NCI-H82 (cell line): ENCODE measurements at places on chromosomes 11 and 22.

- no peak for DNase-seq
These were observed 1.6 kb downstream of the TRIM29 start for GRCh38 chr11:120136356-120136755.

DNA sequence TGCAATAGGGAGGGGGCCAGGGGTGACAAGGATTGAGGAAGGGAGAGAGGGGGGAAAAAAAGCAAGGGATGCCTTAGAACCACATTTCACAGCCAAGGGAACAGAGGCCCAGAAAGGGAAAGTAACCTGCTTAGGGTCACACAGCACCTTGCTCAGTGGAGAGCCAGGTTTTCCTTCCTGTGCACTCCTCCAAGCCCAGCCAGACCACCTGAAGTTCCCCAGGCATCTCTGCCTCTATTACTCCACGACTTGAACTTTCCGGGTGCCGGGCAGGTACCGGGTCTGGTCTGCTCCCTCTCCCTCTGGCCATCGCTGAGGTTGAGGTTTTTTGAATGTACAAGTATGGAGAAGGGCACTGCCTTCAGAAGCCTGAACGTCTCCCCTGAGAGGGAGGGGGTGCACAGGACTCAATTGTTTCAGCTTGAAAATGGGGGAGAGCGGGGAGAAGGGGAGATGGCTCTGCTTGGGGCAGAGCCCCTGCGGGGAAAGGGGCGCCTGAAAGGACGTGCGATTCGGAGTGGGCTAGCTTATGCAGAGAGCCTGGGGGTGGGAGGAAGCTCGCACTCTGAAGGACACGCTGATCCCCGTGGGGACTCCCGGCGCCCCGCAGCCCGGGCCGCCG is 516 bp upstream of the SERPINH1 start:
- no peak for DNase-seq

- DNase-seq: peak; percentile 3
These were observed 217.2 kb upstream of the NCAM1 start for GRCh38 chr11:112744041-112744440.

- no peak for DNase-seq
These were observed 7.5 kb upstream of the SOX10 start for GRCh38 chr22:37991731-37992442.

DNA sequence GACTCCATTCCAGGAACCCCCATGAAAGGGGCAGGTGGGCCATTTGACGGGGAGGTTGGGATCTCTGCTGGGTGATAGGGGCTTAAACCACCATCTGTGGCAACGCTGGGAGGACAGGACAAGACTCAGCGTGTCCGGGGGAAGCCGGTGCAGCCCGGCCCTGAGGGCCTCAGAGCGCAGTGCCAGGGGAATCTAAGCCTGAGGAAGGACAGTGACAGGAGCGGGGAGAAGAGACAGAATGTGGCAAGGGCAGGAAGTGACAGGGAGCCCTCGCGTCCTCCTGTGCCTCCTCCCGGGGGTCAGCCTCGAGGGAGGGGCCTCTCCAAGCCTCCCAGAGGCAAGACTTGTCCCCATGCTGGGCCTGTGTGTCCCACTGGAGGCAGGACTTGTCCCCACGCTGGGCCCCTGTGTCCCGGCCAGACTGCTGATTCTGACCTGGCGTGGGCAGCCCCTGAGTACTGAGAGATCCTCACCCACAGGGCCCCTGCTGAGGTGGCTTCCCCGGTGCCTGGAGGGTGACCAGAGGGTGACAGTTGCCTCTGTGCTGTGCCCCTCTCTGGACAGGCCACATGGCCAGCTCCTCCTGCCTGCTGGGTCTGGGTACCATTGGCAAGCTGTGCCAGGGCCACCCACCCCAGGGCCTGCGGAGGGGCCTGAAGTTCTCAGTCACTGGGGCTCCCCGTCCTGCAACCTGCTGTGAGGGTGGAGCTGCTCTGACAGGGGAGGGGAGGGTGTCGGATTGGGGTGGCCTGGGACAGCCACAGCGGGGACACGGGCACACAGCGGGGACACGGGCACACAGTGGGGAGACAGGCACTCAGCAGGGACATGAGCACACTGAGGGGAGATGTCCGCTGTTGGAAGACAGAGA is 676.2 kb downstream of the BRD1 start:
- no peak for DNase-seq

GRCh38 chr11:44243595-44244343 is 66.2 kb downstream of the ALX4 start:
- DNase-seq: no peak

DNA sequence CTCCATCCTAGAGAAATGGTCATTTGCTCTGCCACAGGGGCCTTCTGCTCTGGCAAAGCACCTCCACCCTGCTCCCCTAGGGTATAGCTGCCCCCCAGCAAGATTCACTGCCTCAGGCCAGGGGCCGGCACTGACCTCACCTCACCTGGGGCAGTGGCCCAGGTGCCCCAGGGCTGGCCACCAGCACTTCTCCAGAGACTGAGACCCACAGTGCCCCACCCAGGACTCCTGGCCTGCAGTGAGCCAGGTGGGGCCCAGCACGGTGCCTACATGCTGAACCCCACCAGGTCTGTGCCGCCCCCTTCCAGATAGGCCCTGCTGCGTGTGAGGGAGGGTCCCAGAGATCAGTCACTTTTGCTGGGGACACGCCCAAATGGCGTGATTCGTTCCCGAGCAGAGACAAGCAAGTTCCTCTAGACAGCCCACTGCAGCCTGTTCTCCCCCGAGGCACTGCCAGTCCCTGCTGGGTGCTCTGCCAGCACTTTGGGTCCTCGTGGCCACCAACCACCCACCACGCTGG is 10.8 kb downstream of the GNB1L start:
- DNase-seq: no peak

DNA sequence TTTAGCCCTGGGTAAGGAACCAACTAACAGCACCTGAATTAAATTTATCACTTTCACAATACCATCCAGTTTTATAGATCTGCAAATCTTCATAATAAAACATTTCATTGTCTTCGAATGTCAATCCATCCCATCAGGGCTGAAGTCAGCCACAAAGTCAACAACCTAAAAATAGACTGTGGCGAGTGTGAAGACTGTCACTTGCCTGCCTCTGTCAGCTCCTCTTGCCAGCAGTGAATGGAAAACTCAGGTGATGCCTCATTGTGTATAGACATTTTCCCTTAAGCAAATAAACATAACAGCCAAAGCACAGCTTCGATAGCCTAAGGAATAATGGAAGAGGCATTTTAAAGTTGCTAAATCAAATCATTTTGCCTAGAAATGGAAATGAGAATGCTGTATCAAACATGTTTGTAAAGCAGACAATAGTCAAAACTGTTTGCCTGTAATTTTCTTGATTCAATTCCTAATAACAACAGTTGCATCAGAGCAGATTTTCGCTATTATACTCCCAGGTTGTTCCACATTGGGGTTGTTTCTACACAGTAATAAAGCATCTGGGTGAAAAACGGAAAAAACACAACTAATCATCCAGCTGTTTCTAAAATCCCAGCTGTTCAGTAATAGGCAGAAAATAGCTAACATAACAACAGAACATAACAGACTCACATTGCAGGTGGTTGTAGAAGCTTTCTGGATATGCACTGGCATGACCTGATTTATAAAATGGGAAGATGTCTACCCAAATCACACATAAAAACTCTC is 15.7 kb downstream of the KCNA4 start:
- no peak for DNase-seq

GRCh38 chr11:35622070-35622469 is 3.8 kb downstream of the FJX1 start:
- no peak for DNase-seq

DNA sequence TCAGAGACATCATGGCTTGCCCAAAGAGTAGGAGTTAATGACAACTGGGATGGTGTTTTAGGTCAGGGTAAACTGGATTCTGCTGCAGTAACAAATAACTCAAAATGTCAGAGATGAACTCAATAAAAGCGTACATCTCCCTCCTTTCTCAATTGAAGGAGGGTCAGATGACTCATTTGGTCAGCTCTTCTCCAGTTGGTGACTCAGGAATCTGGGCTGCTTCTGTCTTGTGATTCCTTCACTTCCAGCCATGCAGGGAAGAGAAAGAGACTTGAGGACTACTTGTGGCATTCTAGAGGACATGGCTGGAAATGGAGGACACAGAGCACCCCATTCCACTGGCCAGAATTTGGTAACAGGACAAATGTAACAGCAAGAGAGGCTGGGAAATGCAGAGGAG is 3.2 kb upstream of the SYT13 start:
- DNase-seq: no peak

GRCh38 chr11:67482827-67483798 is at the start of gene AIP:
AIP (plus strand) TSS chr11:67483026; CDS start chr11:67483159, 133 bp downstream.
- DNase-seq: peak; percentile 97

DNA sequence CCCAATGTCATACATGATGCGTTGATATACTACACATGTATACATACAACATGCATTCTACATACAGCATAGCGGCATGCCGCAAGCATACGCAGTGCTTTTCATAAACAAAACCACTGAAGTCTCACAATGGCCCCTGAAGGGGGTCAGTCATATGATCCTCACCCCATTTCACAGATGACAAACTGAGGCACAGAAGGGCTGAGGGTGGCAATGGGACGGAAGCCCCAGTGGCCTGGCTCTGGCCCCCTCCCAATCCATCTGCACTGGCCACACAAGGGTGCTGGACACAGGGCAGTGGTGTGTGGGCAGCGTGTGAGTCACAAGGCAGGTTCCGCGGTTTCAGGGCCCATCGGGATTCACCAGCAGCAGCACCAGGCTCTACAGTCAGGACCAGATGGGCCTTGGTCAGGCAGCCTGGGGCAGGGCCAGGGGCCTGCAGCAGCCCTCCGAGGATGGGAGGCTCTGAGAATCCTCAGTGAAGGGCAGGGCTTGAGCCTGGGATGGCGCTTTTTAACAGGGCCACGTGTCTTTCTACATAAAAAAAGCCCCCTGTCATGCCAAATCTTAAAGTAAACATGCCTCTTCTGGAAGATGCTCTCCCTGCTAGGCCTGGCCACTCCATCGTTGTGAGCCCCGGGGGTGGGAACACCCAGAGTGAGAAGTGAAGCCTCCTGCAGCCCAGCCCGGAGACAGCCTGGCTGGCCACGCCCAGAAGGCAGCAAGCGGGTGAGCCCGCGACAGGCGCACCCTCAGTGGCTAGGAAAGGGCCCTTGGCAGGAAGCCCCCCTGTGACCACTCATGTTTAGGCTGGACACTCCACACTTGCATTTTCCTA is 206.5 kb downstream of the CTTN start:
- DNase-seq: no peak

- DNase-seq: no peak
These were observed 55.7 kb upstream of the DEUP1 start for GRCh38 chr11:93274851-93275250.

GRCh38 chr11:17734986-17735817 is 621 bp downstream of the KCNC1 start:
- peak; percentile 63 for DNase-seq
